ENCODE measurements at places on chromosomes 11 and 22.

GRCh38 chr11:31437742-31438435, 68.2 kb downstream of the DNAJC24 start:
- no peak for DNase-seq

DNA sequence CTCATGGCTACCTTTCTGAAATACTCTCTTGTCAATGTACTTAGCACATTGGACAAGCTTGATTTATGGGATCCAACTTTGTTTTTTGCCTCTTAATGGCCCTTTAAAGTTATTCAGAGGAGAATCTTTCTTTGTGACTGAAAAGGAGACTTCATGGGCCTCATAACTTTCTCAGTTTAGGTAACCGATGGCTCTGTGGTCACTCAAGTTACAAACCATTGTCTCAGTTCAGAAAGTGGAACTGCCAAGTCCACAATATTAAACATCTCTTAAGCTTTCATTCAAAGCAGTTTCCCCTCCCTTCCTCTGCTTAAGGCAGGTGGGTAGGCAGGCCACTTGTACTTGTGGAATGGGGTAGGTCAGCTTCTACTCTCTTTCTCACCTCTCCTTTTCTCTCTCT, 12.3 kb upstream of the ARL14EP start:
- DNase-seq = no peak

- no peak for DNase-seq
Measured at GRCh38 chr11:1099519-1100355, 25.1 kb downstream of the MUC2 start.

DNA sequence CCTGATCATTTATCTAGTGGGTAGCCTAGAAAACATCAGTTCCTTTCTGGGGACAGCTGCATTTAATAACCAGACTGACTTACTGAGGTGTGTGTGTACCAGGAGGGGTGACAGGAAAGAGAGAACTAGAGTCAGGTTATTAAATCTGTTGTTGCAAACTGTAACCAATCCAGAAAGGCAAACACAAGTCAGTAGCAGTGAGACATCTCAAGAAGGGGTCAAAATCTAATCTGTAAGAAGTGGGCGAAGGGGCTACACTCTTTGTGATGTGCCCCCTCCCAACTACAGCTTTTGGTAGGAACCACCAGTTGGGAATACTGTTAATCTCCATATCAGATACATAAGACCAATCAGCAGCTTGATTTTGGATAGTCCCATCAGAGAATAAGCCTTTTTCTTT, 26.3 kb downstream of the CUL5 start:
- no peak for DNase-seq

GRCh38 chr11:9089061-9089460, 2.3 kb downstream of the SCUBE2 start:
- no peak for DNase-seq

DNA sequence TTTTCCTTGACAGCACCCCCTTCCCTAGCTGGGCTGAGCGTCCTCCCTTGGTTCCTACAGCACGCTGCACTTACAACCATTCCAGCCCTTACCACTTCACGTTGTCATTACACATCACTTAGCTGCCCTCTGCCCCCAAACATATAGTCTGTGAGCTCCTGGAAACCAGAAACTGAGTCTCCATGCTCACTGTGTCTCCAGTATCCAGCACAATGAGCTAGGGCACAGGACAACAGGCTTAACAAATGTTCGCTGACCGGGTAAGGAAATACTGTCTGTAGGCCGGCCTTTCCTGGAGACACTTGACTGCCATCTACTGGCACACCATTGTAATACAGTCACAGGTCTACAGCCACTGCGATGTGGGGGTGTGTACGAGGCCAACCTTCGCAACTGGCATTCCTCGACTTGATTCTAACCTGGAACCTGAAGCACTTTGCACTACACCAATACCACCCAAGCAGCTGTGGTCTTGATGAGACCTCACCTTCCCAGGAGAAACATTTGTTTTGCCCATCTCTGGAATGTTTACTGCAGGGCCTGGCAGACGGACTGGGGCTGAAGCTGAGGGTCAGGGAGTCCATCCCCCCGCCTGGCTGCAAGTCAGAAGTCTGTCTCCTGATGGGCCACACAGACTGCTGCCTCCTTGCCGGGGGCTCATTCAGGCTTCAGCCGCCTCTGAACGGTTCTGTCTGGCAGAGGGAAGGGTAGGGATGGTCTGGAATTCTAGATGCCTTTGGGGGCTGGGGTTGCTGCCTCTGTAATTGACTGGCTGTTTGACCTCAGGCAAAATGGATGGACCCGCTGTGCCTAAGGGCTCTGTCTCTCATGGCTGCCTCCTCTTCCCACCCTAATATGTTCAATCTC, 72.0 kb downstream of the SYN3 start:
- DNase-seq = peak; percentile 18

DNA sequence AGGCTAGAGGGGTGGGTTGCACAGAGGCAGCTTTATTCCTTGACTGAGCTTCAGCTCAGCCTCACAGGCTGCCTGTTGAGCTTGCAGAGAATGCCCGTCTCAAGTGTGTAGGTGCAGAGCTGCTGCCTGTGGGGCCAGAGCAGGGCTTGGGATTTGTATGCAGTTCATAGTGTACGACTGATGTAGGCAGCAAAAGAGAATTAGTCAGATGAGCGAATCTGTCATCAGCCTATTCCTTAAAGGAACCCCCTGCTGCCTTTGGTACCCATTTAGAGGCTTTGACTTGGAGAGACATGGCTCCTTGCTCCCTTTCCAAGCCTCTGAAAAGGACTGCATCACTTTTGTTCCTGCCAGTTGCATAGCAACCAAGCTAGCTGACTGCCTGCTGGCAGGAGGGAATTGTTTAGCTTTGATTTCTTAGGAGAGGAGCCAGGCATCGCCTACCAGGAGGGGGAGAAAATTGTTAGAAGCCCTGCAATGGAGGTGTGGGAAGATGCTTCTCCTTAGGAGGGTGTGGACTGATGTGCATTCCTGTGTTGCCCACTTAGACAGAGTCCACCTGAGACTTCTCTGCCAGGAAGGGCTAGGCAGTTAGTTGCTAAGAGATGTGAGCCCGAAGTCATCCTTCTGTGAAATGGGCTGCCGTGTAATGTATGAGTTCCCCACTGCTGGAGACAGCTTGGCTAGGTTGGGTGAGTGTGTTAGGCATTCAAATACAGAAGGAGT, 10.9 kb downstream of the ACO2 start:
- no peak for DNase-seq

GRCh38 chr11:94751218-94751609, 16.9 kb upstream of the AMOTL1 start:
- DNase-seq = no peak

- no peak for DNase-seq
Measured at GRCh38 chr11:1078191-1078601, 3.5 kb downstream of the MUC2 start.

DNA sequence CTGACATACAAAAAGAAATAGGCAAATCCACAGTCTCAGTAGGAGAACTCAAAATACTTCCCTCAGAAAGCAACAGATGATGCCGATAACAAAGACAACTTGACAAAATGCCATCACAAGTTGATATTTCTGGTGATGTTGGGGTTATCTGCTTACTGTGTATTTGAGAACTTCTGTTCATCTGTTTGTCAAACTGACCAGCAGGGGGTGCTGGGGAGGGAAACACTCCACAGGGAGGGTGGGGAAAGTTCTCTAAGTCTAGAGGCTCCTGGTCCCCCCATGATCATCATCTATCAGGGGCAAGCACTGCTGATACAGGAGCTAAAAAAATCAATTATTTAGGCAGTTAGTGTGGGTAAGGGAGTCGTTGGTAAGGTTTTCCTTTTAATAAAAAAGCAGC, 19.2 kb downstream of the GLYATL1 start:
- peak; percentile 37 for DNase-seq

Data from CD4-positive, alpha-beta T cell treated with Interferon alpha-2 for 1 hour (primary cell).